ENCODE measurements at places on chromosomes 7 and 10.

DNA sequence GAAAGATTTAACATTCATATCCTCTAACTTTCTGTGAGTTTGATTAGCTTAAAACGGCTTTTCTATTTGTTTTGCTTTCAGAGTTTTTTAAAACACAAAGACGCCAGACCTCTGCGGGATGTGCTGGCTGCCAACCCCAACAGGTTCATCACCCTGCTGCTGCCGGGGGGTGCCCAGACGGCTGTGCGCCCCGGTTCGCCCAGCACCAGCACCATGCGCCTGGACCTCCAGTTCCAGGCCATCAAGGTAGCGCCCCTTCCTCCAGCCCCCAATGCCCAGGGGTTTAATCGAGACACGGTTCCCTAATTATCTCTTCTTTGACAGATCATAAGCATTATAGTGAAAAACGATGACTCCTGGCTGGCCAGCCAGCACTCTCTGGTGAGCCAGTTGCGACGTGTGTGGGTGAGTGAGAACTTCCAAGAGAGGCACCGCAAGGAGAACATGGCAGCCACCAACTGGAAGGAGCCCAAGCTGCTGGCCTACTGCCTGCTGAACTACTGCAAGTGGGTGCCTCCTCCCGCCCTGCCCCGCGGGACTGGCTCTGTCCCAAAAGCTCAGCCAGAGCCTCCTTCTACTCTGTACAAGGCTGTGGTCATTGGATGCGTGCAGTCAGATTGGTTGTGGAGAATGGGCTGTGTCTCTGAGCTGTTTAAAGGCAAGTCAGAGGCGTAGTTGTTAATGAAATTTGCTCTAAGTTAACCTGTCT lies 71.2 kb downstream of the TRRAP start:
- no peak for DNase-seq

DNA sequence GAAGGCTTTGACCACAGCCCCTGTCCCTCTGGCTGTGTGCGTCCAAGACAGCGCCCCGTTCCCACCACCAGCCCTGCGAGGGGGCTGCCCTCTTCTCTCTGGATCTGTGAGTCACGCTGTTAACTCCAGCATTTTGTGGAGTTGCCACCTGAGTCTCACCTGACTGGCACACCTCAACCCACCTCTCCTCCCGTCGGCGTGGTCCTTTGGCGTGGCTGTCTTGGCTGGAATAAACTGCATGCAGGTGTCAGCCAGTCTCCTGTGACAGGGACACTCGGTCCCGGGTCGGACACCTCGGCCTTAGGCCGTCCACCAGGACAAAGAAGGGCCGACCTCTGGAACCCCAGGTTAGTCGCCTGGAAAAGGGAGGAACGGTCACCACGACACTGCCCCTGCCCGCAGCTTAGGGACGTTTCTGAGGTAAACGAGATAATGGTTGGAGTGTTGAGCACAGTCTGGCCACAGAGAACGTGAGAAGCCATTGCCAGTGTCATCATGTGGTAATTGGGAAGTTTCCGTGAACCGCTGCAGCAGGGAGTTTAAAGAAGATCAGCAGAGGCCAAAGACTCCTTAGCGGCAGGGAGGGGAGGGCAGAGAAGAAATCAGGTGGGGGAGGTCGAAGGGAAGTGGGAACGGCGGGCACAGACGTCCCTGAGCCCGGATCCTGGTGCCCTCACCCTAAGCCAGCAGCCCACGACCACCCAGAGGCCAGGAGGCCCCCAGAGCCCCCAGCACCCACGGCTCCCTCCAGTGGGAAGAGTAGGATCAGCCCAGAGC lies 73.6 kb upstream of the FAM20C start:
- DNase-seq: no peak

GRCh38 chr10:80966326-80966986 lies 428.8 kb downstream of the SH2D4B start:
- no peak for DNase-seq

GRCh38 chr10:80454513-80455460 lies 677 bp downstream of the TSPAN14 start:
- DNase-seq: peak; percentile 37

DNA sequence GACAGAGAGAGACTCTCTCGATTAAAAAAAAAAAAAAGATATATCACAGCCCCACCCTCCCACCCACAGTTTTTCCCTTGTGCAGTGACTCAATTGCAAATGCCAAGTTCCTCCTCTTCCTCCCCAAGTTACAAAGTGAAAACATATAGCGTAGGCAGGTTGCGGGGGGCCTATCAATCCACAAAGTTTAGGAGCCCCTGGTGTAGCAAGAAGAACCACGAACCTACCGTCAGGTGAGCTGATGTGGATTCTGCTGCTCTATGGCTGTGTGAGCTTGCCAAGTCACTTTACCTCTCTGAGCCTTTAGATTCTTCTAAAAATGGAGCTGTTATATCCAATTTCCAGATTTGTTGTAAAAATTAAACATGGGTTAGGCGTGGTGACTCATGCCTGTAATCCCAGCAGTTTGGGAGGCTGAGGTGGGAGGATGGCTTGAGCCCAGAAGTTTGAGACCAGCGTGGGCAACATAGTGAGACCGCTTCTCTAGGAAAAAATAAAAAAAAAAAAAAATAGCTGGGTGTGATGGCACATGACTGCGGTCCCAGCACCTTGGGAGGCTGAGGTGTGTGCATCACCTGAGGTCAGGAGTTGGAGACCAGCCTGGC lies 8.2 kb upstream of the RHBDD2 start:
- DNase-seq: no peak

DNA sequence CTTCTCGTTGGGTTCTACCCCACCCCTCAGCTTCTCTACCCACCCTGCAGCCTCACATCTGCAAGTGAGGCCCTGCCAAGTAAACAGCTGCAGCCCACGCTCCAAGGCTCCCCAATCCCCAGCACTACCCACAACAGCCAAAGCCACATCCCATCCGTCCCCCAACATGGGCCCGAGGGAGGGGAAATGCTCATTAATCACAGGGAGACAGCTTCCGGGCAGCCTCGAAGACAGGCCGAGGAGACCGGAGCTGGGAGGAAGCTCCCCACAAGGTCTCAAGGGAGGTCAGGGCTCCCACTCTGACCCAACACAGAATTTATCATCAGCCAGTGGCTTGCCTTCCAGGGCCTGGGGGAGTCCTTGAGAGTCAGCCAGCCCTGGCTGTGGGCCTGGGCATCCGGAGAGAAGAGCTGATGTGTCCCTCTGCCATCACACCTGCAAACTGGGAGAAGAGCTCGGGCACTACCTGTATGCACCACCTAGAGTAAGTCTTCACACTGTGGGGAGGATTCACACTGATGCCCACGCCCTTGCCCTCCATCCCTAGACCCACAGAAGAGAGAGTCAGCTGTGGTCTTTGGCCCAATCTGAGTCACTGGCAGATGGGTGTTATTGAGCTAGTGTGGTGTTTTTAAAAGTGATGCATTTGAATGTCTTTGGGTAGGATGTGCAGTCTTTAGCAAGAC lies 115.5 kb upstream of the ZMIZ1 start:
- DNase-seq: no peak

GRCh38 chr10:119364645-119365600 lies 157.6 kb downstream of the GRK5 start:
- DNase-seq: no peak

- no peak for DNase-seq
Measured at GRCh38 chr7:28144266-28144665, 36.3 kb downstream of the JAZF1 start.

DNA sequence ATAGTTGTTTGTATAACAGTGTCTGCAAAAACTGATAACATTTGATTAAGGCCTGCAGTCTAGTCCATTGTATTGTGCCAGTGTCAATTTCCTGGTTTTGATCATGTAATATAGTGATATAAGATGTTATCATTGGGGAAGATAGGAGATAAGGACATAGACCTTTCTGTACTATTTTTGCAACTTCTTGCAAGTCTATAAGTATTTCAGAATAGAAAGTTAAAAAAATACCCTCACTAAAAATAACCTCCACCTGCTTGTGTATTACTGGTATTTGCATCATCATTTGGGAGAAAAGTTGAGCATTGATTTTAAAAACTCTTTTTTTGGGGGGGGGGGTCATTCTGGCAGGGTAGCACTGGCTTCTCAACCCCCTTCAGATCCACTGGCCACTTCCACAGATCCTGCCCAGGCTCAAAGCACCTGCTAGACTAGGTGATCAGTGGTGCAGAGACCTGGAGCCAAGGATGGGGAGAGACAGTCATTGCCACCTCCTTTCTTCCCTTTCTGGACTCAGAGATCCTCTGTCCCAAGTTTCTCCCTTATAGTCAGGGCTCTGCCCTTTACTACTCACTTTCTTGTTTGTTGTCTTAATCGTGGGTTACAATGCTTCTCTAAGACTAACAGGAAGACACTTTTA lies 103.0 kb downstream of the RBM20 start:
- no peak for DNase-seq

DNA sequence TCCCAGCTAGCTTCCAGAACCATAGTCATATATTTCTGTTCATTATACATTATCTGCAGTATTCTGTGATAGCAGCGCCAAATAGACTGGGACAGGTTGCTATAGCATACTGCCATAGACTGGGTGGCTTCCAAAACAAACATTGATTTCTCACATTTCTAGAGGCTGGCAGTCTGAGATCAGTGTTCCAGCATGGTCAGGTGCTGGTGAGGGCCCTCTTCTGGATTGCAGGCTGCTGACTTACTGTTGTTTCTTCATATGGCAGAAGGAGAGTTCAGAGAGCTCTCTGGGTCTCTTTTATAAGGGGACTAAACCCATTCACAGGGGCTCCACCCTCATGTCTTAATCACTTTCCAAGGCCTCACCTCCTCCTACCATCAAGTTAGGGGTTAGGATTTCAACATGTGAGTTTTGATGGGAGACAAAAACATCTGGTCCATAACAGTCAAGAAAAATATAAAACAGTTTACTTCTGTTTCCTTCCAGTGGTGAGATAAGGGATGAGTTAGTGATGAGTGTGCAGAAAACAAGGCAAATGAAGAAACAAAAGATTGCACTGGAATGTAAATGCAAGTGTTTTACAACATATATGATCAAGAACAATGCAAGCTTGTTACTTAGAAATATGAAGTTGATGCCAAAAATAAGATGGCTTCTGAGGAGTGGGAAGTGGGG lies 399.0 kb upstream of the C7orf33 start:
- DNase-seq: no peak

GRCh38 chr10:102310361-102311024 lies 65.2 kb downstream of the GBF1 start:
- no peak for DNase-seq

DNA sequence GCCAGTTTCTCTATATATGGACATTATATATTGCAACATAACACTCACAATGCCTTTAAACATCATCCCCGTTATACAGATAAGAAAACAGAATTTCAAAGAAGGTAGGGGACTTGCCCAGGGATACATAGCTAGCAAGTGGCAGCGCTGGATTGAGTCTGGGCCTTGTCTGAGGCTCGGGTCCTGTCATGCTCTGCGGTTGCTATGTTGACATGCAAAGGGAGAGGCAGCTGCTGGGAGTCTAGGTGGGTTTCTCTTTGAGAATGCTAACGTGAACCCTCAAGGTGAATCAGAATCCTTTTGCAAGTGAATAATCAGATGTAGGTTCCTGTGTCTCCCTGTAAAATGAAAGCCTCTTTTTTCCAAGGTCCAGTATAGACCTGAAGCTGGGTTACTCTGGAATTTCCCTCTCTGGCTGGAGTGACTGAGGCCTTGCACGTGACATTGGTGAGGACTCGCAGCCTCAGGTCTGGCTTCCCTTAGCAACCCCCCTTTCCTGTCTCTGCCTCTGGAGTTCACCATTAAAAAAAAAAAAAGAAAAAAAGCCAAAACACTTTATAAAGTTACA lies 38.9 kb downstream of the TCF7L2 start:
- no peak for DNase-seq

DNA sequence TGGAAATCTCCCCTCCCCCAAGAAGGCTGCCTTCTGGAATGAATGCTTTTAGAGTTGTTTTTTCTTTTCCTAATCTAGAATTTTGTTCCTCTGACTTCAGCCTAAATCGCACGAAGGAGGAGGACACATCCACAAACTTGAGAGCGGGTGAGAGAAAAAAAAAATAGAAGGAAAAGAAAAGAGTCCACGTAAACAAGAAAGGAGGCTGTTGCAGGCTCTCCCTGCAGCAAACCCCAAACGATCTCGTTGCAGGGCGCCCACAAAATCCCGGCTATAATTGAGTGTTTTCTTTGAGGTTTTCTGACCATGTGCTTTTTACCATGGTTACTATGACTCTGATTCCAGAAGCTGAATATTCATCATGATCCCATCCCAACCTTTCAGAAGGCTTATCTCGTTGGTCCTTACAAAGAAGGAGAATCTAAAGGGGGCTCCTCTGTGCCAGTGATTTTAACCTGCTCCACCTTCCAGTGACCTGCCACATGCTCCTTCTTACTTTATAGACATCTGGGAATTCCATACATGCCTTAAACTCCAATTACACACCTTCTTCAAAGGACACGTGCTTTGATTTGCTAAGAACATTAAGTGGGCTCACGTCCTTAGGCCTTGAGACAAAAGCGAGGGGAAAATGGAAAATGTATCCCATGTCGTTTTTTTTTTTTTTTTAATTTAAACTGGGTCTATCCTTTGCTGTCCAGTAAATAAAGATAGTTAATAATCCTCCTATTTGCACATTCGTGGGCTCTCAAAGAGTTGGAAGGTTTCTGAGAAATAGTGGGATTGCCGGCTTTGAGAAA lies 5.8 kb downstream of the TWIST1 start:
- DNase-seq: no peak

DNA sequence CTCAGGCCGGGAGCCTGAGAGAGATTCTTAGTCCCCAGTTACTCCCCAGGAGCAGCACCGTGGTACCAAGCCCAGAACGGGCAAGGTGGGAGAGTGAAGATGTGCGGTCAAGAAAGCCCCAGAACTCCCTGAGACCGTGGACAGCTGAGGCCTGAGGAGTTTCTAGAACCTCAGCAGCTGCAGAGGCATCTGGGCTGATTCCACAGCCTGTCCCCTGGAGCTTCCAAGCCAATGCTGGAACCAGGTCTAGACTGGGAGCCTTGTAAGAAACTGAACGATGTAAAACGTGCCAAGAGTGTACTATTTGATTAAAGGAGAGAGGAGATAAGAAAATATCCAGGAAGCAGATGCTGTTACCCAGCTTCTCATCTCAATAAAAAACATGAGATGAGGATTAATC lies 366.3 kb downstream of the TNS3 start:
- DNase-seq: no peak

- DNase-seq: no peak
Measured at GRCh38 chr7:97020996-97021746, 3.5 kb downstream of the DLX5 start.

DNA sequence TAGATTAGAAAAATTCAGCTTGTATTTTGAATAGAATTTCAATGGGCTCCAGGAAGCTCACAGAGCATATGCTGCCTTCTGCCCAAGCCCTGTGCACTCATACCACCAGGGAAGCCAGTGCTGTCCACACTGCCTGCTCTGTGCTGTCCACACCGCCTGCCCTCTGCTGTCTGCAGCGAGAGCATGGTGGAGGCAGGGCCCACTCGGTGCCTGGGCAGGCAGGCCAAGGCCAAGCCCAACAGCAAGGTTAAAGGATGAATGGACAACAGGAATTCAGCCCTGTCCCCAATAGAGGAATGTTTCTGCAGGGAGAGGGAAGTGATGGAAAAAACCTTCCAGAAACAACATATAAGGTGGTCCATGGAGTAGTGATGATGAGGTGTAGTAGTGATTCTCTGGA lies 146.8 kb downstream of the GFRA1 start:
- no peak for DNase-seq

Measured in RPMI8226 (cell line).